ENCODE measurements at places on chromosomes 7 and 10.

GRCh38 chr10:27535317-27535716 lies 31.2 kb downstream of the RAB18 start:
- no peak for DNase-seq

GRCh38 chr7:112427984-112428383 lies 22.3 kb upstream of the IFRD1 start:
- no peak for DNase-seq

GRCh38 chr10:11270858-11271179 lies 253.1 kb downstream of the CELF2 start:
- DNase-seq = no peak

GRCh38 chr7:44565097-44565794 lies 8.5 kb downstream of the DDX56 start:
- peak; percentile 61 for DNase-seq

DNA sequence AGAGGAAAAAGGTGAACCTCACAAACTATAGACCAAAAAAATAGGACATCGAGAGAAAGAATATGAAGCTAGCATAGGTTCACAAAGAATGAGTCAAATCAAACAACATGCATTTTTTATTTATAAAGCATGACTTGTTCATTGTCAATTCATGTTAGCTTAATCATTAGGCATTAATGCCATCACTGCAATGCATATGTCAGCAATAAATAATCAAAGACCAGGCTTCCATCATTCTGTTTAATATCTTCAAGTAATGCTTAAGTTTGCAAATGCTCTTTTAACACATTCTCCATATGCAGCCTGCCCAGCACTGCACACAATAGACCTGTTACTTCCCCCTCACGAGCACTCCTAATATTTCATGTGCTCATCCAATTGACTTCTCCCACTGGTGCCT lies 8.9 kb upstream of the MAGI2 start:
- no peak for DNase-seq

DNA sequence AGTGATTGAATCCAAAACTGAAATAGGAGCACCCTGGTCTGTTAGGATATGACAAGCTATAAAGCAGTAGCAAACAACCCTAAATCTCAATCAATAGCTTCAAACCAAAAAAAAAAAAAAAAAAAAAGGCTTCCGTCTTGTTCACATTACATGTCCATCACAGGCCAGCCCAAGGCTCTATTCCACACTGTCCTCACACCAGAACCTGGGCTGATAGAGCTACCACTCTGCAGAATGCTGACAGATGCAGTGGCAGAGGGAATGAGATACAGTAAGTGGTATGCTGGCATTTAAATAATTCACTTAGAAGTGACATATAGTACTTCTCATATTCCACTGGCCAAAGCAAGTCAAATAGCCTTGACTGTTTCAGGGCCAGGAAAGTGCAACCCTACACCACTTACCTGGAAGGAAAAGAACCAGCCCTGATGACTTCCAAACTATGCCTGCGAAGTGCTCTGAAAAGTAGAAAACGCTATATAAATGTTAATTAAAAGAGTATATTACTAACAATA lies 5.8 kb downstream of the CDCA7L start:
- DNase-seq = no peak

DNA sequence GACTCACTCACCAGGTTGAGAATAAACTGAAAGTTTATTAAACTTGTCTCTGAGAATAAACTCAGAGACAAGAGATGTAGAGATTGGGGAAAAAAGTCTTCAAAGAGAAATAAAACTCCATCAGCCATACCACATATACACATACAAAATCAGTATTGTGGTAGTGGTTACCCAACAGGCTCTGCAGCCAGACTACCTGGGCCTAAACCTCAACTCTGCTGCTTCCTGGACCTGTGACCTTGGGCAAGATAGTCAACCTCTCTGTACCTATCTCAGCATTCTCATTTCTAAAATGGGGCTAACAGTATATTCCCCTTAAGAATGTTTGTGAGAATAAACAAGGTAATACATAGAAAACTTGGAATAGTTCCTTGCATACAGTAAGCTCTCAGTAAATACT lies 15.3 kb downstream of the TPK1 start:
- DNase-seq = no peak

GRCh38 chr7:7653593-7654187 lies 13.1 kb downstream of the UMAD1 start:
- no peak for DNase-seq

GRCh38 chr10:30834651-30835050 lies 197.0 kb downstream of the ZNF438 start:
- DNase-seq = no peak

DNA sequence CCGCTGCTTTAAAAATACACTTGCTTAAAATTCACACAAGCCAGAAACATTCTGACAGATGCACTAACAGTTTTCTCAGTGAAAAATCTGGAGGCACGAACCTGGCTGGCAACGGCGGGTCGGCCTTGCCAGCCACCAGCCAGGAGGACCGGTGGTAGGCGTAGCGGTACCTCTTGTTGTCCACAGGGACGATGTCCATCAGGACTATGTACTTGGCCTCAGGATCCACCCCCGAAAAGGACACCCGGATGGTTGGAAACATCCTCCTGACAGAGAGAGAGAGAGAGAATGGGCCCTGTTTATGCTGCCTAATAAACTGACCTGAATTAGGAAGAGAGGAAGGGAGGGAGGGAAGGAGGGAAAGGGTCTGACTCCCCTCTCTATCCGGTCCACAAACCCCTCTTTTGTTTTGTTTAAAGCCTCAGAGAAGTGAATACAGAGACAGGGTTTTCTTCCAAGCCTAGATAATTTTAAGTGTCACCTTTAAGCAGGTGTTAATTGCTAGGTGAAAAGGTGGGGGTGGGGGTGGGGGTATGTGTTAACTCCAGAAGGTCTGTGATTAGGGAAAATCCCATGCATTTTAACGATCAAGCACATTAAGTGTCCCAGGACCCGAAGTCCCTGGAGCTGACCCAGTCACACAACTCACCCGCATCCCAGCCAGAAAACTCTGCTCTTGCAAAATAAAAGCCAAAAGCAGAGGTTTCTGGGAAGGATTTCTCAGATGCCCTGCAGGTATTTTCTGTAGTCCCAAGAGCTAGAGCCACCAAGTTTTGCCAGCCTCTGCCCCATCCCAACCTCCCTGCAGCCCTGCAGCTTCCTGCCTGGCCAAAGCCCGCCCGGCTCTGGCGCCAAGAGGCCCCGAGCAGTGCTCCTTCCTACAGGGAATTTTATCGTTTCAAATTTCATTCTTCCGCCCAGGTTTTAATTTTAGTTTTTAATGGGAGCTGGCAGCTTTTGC lies 5.0 kb downstream of the TBX20 start:
- no peak for DNase-seq

- no peak for DNase-seq
These were observed 55.7 kb downstream of the LYZL2 start for GRCh38 chr10:30573721-30574431.
